RPMI7951 (cell line): ENCODE measurements at places on chromosomes 7 and 10. TPM values are rescaled to one million over a fixed set of nuclear protein-coding genes. Genes with fewer than 3 reads are reported as not detected.

The SYT15B gene
- total RNA-seq: under 0.01 TPM in 1 of 2 replicates, not detected in the other

- DNase-seq: no peak
These were observed 28.6 kb upstream of the PROSER2 start for GRCh38 chr10:11794566-11794965.

The MAGI2 gene
- 1.1 and 1.4 TPM in 2 replicates for total RNA-seq

DNA sequence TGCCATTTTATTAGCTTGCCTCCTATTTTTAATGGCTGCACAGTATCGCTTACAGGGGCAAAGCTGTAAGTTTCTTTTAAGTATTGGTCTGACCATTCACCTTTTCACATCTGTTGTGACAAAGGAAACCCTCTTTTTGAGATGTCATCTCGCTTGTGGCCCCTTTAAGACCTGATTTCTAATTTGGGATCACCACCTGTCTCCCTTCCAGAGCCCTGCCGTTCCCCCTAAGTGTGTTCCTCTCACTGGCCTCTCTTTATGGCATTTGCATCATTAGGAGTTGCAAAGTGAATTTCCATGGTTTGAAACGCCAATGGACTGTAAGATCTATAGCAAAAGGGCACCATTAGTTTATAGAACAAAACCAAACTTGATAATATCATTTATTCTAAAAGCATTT, 1.4 kb downstream of the EPDR1 start:
- DNase-seq: no peak

DNA sequence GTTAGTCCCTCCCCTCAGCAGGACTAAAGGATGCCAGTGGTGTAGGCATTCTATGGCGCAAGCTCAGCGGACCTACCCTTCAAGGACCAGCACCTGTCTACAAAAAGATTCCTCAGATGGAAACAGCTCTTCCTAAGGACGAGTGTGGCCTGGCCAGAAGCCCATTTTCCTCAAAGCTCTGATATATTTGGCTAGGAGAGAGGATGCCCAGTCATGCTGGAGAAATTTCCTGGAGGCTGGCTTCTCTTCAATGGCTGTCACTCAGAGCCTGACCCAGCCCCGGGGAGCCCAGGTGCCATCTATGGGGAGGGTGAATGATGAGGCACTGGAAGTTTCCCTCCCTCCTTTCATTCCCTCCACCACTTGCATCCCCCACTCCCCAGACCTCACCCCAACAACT, 111.5 kb downstream of the PLXNA4 start:
- DNase-seq: peak; percentile 84

The ANAPC16 gene
- 53.6 and 70.4 TPM in 2 replicates for total RNA-seq

DNA sequence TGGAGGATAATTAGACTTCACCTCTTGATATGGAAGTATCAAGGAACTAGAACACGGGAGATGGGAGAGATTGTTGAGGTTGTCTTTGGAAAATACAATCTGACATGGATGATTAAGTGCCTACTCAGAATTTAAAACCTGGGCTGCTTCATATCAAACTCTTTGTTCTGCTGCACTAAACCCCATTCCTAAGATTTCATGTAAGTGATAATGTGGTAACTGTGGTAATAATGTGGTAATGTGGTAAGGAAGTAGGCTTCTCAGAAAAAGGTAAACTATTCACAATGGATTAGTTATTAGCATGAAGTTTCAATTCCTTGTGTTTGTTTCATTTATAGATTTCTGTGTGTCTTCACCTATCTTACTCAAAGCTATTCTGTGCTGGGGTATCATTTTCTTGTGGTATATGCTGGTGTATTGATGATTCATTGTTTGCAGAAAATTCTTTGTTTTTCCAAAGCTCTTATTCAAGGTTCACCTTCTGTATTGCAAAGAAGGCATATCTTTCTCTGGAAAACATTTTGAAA, 129.9 kb upstream of the TAC1 start:
- DNase-seq: no peak

The STAG3 gene
- 2.5 and 3.8 TPM in 2 replicates for total RNA-seq

GRCh38 chr10:22712956-22713852, 1.2 kb downstream of the PIP4K2A start:
- peak; percentile 61 for DNase-seq

GRCh38 chr7:36217211-36217960, 64.3 kb downstream of the EEPD1 start:
- no peak for DNase-seq

The KNDC1 gene
- total RNA-seq: not detected in 2 replicates

- no peak for DNase-seq
These were observed 164.2 kb downstream of the RAPGEF5 start for GRCh38 chr7:22192801-22193200.

The LIPM gene
- not detected in 2 replicates for total RNA-seq

- DNase-seq: no peak
These were observed 135.8 kb downstream of the DGKB start for GRCh38 chr7:14766747-14767146.

DNA sequence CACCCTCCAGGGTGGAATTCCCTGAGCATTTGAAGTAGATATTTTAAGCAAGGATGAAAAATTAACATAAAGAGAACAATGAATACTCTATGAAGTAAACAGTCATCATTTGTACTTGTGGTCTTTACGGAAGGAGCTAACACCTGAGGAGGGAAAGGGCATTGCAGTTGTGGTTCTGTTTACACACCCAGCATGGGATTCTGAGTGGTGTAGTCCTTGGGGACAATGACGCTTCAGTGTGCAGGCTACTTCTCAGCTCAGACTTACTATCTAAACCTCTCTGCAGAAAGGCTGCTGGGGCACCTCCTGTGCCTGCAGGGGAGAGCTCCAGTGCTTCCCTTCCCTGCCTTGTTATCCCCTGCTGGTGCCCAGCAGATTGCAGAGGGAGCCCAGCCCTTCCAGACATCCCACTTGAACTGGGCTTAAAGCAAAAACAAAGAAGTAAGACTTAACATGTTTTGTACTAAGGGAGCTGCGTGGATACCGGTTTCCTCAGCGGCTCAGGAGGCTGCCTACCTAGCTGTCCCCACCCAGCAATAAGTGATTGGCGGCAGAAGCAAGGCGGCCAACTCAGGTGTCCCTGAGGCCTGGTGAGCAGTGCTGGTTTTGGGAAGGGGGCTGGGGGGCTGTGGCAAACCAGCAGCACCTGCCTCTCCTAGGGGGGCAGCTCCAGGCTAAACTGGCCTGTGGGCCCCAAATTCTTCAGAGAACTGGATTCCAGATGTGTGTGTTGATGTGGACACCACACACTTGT, 89.1 kb downstream of the CELF2 start:
- DNase-seq: no peak

The CPEB3 gene
- 0.49 and 0.72 TPM in 2 replicates for total RNA-seq

- no peak for DNase-seq
These were observed 8.8 kb upstream of the RHOBTB1 start for GRCh38 chr10:60952846-60953220.
